Fibroblast of skin of right biceps (primary cell): ENCODE measurements at places on chromosomes 1 and 21.
A peak's percentile ranks its signal among the peaks of the same experiment; 100 is the strongest.

DNA sequence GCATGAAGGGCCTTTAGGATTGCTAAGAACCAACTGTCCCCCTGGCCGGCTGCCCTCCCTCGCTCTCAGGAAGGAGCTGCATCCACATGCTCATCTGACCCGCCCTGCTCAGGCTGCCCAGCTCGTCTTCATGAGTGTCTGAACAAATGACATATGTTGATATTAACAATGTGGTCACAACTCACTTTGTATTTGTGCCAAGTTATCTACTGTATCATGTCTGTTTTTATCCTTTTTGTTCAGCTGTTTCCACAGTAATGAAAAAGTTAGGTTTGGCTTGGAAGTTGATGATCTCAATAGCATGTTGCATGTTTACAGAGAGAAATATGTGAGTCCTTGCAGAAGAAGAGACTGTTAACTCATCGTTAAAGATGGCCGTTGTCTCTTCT lies 75.1 kb downstream of the PHTF1 start:
- DNase-seq = no peak

GRCh38 chr1:207833381-207833780 lies 77.5 kb downstream of the CD34 start:
- DNase-seq = no peak

DNA sequence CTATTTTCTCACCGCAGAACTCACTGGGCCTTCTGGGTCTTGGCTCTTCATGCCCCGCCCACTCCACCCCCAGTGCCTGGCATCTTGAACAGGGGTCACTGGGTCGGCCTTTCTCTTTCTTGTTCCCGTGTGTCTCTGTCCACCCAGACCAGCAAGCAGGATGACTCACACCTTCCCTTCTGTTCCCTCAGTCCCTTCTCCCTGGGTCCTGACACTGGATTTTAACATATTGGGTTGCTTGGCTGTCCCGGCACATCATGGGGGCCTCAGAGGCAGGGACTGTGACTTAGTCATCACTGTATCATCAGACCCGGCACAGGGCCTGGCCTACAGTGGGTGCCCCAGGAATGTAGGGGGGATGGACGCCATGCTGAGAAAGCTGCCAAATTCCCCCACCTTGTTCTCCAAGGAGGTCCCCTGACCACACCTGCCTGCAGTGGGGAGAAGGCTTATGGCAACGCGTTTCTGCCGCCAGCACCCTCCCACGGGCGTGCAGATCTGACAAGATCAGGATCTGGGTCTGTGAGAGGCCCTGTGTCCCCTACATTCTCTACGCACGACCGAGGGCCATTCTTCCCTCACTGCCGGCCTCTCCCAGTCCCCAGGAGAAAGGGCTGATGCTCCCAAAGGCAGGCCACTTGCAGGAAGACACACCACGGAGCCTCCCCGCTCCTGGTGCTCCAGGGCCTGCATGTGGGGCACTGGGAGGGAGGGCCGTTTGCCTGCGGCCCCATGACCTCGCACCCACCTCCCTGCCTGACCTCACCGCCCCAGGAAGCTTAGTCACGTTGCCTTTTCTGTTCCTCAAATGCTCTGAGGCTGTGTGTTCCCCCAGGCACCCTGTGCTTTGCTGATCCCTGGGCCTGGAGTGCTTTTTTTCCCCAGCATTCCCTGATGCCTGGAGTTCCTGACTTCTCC lies 157.2 kb upstream of the TMEM51 start:
- DNase-seq = peak; percentile 86

GRCh38 chr21:29949991-29950390 lies 10.2 kb upstream of the GRIK1 start:
- DNase-seq = no peak

DNA sequence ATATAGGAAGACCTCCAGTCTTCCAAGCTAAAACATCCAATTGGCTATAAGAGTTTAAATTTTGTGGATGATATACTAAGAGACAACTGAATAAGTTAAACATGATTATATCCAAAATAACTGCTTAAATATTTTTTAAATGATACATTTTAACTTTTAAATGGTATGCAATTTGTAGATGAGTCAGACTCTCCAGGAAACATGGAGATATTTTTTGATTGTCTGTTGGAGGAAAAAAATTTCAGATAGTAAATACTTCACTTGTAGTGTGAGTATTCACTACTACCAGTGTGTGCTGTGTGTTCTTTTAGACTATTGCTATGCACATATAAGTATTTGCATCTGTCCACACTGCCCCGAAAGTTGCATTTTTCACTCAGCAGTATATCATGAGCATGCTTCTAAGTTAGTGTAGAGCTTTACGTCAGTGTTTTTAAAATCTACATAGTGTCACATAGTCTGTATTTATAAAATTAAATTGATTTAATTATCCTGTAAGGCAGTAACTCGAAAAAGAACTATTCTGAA lies 91.1 kb downstream of the USP25 start:
- peak; percentile 58 for DNase-seq

- DNase-seq = no peak
Measured at GRCh38 chr1:53292690-53293089, 35.2 kb downstream of the LRP8 start.

DNA sequence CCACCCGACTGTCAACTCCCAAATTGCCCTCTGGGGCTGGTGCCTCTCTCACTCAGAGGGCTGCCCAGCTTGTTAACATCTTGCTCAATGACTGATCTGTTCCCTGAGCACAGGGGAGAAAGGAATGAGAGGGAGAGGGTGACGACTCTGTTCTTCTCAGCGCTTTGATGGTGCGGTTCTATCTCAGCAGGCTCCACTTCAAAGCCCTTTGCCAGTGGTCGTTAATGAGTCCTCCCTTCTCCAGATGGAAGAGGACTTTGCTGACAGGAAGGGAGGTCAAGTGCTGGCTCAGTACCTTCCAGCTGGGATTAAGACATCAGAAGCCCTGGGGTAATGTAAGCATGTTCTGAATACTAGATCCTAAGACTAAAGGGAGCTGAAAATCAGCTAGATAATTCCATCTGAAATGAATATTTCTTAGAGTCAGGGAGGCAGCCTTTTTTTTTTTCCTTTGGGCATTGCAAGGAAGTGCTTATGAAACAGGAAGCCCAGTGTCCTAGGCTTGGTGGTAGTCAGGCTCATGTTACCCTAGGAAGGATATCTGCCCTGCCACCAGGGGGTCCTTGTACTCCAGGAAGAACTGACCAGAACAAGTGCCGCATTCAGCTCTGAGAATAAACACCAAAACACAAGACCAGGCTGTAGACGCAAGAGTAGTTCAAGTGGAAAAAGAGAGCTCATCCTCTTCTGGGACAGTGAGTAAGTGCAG lies 4.7 kb downstream of the FMOD start:
- no peak for DNase-seq

DNA sequence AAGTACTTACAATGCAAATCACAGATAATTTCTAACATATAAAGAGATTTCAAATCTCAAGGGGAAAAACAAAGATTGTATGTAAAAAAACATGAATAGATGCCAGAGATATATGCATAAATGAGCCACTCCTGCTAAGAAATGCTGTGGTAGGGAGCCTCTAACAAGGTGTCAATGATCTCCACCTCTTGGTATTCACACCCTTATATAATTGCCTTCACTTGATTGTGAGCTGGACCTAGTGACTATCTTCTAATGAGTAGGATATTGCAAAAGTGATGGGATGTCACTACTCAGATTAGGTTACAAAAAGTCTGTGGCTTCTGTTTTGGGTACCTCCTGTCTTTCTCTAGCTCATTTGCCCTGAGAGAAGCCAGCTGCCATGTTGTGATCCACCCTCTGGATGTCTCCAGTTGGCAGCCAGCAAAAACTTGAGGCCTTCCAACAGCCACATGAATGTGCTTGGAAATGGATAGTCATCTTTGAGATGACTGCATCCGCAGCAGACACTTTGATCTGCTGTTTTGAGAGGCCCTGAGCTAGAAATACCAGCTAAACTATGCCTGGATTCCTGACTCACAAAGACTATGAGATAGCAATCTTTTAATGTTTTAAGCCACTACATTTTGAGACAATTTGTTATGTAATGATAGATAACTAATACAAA lies 196.1 kb upstream of the FGGY start:
- DNase-seq = peak; percentile 75

- DNase-seq = peak; percentile 62
Measured at GRCh38 chr1:55631509-55631908, 416.3 kb upstream of the USP24 start.

DNA sequence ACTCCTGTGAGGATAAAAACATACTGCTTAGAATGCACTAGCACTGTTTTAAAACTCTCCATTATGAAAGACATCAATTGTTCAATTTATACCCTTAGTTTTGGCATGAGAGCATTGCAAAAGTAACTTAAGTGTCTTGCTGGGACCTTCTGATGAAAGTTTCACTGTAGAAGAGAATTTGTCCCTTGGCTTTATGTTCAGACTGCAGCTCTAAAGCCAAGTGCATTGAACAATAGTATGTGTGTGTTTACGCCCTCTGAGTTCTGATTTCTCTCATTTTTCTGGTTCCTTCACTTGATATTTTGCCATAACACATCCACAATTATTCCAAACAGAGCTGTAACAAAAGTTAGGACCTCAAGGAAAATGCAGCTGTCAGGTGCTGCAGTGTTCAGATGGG lies 474.6 kb downstream of the DISC1 start:
- DNase-seq = no peak

DNA sequence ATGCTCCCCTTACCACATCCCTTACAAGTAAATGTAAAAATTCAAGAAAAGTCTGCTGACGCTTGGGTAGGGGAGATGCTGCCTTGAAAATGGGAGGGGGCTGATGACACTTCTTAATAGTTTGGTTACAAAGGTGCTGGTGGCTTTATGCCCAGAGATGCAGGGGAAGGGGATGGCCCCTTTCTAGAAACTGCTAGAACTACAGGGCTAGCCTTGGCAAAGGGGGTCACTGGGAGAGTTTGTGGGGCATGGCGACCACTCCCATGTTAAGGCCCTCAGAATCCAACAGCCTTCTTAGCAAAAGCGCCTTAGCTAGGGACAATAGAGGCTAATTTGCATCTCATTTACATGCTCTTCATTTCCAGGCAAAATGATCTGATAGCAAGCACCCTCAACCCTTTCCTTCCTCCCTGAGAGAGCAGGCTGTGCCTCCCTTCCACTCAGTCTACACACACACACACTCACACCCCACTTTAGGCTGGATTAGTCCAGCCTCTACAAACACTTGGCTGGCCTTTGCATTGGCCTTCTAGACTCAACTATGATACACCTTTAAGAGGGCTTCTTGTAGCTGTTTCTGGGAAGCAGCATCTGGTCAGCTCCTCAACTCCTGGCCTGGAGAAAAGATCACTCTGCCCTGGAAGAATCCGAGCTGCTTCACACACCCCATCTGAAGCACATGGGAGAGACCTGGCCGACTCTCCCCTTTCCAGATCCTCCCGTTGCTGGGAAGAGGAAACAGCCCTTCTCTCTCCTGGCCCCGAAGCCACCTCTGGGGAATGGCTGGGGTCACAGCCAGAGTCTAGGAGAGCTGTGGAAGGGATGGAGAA lies 1.7 kb downstream of the SEMA6C start:
- DNase-seq = no peak

GRCh38 chr1:52139817-52140540 lies 1.9 kb upstream of the ZFYVE9 start:
- peak; percentile 80 for DNase-seq

DNA sequence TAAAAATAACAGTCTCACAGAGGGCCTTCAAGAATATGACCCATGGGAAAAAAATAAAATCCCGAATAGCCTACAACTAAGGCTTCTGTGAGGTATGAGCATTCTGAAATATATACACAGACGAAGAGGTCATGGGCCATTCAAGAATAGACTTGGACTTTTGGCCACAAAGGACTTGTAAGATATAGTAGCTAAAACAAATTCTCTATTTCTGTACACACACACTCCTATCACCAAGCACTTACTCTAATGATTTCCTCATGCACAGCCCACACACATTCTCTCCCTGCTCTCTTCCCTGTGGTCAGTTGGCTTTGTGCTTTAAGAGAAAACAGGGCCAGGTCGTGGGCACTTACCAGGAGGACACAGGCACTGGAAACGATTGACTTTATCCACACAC lies 69.7 kb upstream of the ADAM30 start:
- DNase-seq = no peak

- DNase-seq = peak; percentile 2
Measured at GRCh38 chr1:182809414-182809957, 19.9 kb downstream of the NPL start.

DNA sequence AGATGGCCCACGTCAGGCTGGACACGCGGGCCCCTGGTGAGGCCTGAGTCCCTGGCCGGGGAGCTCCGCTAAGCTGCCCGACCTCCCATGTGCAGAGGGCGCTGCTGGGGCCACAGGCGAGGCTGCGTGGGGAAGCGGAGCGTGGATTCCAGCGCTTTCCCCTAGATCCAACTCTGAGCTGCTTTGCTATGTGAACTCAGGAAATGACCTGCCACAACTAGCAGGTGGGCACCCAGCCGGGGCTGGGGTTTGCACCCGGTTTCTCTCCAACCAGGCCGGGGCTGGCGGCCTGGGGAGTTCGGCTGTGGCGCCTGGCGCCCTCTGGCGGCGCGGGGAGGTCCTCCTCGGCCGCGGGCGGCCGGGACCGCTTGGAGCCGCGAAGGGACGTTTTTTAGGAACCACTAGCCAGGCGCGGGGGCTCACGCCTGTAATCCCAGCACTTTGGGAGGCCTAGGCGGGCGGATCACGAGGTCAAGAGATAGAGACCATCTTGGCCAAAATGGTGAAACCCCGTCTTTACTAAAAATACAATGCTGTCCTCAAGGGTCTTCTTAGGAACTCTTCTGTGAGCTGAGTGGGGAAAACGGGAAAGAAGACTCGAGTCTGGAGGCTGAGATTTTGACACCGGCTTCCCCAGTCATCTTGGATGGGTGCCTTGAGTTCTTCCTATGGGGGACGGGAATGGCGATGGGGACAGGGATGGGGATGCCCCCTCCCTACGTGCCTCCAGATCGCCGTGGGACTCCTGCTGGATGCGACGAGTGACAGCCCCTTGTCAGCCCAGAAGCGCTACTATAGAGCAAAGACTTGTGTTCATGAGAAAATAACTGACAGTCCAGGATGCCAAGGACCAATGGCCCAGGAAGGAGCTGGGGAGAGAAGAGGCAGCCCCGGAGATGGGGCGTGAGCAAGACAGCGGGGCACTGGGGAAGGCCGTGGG lies 12.6 kb downstream of the PYCR2 start:
- DNase-seq = peak; percentile 44

DNA sequence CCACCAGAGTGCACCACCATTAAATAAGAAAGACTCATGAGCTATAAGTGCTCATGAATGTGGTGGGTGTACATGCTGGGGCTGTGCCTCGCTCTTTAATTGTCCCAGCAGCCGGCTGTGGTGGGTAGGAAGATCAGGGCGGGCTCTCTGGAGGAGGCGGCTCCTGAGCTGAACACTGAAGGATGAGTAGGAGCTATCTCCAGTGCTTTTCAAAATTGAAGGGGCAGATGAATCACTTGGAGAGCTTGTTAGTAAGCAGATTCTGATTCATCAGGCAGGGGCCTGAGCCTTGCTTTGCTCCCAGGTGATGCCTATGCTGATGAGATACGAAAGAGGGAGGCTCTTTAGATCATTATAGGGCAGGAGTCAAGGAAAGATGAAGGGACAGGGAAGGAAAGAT lies 54.1 kb downstream of the ETS2 start:
- DNase-seq = peak; percentile 37

GRCh38 chr21:28761674-28762356 lies 230.9 kb downstream of the LTN1 start:
- peak; percentile 78 for DNase-seq
